Activated T-cell treated with anti-CD3 and anti-CD28 coated beads, Interleukin-2, amount 50 U/mL, for 72 hours (primary cell): ENCODE measurements at places on chromosomes 4 and X. TPM values are rescaled to one million over a fixed set of nuclear protein-coding genes. Genes with fewer than 3 reads are reported as not detected.

SHROOM2 gene
- 0.29 TPM for total RNA-seq

TRIM2 gene
- 1.4 TPM for total RNA-seq

HMX1 gene
- total RNA-seq: not detected

OTC gene
- total RNA-seq: not detected

CT47B1 gene
- not detected for total RNA-seq

RTL9 gene
- total RNA-seq: 0.14 TPM

WAS gene
- 83.9 TPM for total RNA-seq

SOWAHD gene
- 0.46 TPM for total RNA-seq

KCND1 gene
- total RNA-seq: 7.6 TPM

PCDH19 gene
- not detected for total RNA-seq

AFP gene
- total RNA-seq: not detected

UGT2B17 gene
- not detected for total RNA-seq

FAM9B gene
- not detected for total RNA-seq

GLRA3 gene
- not detected for total RNA-seq

NIPAL1 gene
- total RNA-seq: 1.7 TPM

MAGEC2 gene
- not detected for total RNA-seq

EDA2R gene
- 10.5 TPM for total RNA-seq

F8A2 gene
- not detected for total RNA-seq

SPON2 gene
- 8.2 TPM for total RNA-seq

SLC10A6 gene
- total RNA-seq: 0.37 TPM

GPRASP3 gene
- 2.4 TPM for total RNA-seq

MID1 gene
- 1.1 TPM for total RNA-seq

CENPE gene
- 63.6 TPM for total RNA-seq

EXOC1L gene
- not detected for total RNA-seq

SRPX2 gene
- total RNA-seq: not detected

USP27X gene
- 1.9 TPM for total RNA-seq

MAPK10 gene
- total RNA-seq: 0.49 TPM

KLB gene
- total RNA-seq: not detected

ANKRD37 gene
- total RNA-seq: 12.2 TPM

TMEM150C gene
- total RNA-seq: 0.07 TPM

MCF2 gene
- 0.37 TPM for total RNA-seq

GLRB gene
- not detected for total RNA-seq

PAGE2 gene
- not detected for total RNA-seq

PKD2 gene
- total RNA-seq: 7.3 TPM

AR gene
- 0.09 TPM for total RNA-seq

S100P gene
- total RNA-seq: 18.0 TPM

REELD1 gene
- total RNA-seq: 0.79 TPM

PTTG2 gene
- total RNA-seq: not detected

PPP1R2C gene
- not detected for total RNA-seq

TMSB15C gene
- total RNA-seq: 6.0 TPM

CT45A1 gene
- total RNA-seq: not detected

FAM9C gene
- not detected for total RNA-seq

PPP4R3C gene
- total RNA-seq: not detected

SHROOM4 gene
- not detected for total RNA-seq

IL2 gene
- 19.1 TPM for total RNA-seq

MAGED4 gene
- total RNA-seq: 0.86 TPM

CXCL5 gene
- not detected for total RNA-seq

TRIM61 gene
- total RNA-seq: 1.8 TPM

CLDN22 gene
- not detected for total RNA-seq

CORIN gene
- total RNA-seq: 0.29 TPM

C1QTNF7 gene
- total RNA-seq: not detected
